ENCODE measurements at places on chromosomes 5 and 9. TPM values are rescaled to one million over a fixed set of nuclear protein-coding genes. Genes with fewer than 3 reads are reported as not detected.

GRCh38 chr9:113906411-113907110, 30.5 kb downstream of the ZNF618 start:
- DNase-seq, result no peak

- no peak for DNase-seq
Measured at GRCh38 chr5:96823900-96824380, 16.2 kb upstream of the ERAP1 start.

GRCh38 chr9:107982745-107983144, 493.2 kb upstream of the KLF4 start:
- no peak for DNase-seq

DNA sequence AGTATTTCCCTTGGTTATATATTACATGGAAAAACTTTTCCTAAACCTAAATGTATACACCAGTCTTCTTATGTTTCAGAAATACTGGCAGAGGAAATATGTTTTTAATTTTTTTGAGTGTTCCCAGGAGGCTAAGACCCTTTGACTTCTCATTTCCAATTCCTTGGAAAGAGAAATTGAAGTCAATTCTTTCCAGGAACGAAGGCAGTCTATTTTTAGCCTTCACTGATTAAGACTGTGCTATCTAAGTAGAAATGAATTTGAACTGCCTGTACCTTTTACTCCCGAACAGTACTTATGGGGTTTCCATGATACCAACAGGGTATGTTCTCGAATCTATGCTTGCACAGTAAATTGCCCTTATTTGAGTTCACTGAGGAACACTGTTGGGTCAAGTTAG, 340.3 kb upstream of the CD180 start:
- DNase-seq, result no peak

DNA sequence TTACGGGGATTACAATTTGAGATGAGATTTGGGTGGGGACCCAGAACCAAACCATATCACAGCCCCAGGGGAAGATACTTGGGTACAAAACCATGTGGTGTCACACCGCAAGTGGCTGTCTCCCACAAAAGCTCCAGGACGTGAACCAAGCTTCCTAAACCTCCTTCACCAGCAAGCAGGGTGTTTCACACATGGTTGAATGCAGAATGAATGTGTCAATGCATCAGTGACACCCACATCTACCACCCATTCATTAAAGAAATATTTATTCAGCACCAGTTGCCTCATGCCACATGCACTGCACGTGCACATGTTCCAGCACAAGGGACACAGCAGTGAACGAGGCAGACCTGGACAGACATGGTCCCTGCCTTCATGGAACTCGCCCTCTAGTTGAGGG, 70.9 kb upstream of the SPOCK1 start:
- DNase-seq, result no peak

GRCh38 chr9:114205171-114206015, 50.1 kb downstream of the COL27A1 start:
- no peak for DNase-seq

- DNase-seq, result no peak
Measured at GRCh38 chr5:135829681-135830383, 4.6 kb upstream of the SLC25A48 start.

GRCh38 chr9:101485924-101486692, 47.5 kb upstream of the RNF20 start:
- no peak for DNase-seq

GRCh38 chr5:122775550-122776542, 966 bp downstream of the SNX2 start:
- no peak for DNase-seq

DNA sequence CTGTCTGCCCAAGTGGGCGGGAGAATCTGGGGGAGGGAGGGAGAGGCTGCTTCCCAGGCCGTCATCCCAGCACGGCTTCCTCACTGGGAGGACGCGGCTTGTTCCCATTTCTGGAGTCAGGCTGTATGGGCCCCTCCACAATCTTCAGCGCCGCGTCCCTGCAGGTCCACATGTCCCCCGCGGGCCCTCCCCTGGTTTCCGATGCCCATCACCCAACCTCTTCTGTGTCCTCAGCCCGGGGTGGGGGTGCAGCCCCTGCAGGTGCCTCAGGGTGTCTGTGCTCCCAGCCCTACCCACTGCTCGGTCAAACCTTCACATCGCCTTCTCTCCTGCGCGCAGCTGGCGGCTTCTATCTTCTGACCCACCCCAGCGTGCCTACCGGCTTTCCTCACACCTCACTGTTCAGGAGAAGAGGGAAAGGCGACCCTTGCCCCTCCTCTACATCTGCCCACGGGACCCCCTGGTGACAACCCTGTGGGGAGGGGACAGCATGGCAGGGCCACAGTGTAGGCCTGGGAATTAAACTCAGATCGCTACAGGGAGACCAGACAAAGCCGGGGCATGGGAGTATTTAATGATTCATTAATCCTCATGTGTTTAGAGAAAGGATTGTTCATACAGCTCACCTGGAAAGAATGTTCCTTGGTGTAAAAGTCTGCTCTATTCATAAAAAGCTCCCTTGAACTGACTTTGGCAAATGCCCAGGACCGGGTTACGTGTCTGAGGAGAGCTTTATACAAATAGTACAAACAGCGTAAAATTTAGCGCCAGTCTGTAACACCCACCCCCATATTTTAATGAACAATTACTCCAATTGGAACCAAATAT, 145.1 kb downstream of the IRX1 start:
- DNase-seq, result no peak

DNA sequence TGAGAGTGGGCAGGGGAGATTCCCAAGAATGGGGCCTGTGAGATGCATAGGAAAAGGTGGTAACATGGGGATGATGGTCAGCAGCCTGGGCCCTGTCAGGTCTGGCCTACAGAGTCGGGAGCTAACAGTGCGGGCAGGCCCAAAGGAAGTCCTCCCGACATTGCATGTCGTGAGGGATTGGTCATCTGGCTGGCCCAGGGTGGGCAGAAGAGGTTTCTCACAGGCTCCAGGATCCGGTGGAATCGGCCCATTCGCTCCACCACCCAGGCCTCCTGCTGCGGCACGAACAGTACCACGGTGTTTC, 514 bp downstream of the STOML2 start:
- no peak for DNase-seq

DNA sequence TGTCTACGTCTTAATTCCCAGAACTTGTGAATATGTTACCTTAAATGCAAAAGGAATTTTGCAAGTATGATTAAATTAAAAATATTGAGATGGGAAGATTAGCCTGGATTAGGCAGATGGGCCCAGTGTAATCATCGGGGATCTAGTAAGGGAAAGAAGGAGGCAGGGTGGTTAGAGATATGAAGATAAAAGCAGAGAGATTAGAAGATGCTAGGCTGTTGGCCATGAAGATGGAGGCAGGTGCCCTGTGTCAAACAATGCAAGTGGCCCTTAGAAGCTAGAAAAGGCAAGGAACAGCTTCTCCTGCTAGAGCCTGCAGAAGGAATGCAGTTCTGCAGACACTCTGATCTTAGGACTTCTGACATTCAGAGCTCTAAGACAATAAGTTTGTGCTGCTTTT, 28.8 kb upstream of the ISOC1 start:
- DNase-seq, result no peak

DNA sequence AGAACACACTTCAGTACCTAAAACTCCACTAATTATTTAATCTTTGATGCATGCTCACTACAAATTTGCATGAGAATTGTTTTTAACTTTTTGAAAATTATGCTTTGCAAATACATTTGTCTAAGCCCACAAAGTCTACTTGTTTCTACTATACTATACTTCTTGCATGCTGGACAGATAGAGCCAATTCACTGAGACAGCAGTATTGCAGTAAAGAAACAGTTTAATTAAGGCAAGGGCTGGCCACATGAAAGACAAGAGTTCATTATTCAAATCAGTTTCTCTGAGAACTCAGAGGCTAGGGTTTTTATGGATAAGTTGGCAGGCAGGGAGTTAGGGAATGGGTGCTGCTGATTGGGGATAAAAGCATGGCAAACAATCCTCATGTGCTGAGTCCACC, 6.0 kb upstream of the FXN start:
- DNase-seq, result no peak

DNA sequence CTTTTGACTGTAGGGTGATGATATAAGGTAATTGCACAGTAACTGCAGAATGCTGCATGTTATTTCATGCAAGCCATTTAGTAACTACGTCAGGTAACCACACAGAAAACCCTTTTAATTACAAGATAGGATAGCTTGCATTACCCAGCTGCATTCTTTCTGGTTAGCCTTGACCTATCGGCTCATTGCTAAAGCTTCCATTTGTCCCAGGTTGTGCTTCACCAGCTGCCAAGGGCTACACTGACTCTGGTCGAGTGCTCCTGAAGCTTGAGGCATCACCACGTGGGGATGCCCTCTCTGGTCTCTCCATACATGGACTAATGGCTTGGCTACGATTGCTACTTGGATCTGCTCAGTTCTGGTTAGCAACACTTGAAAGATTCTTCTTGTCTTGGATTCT, 81.1 kb upstream of the SLC12A2 start:
- no peak for DNase-seq

- DNase-seq, result no peak
Measured at GRCh38 chr5:152364172-152364571, 40.9 kb downstream of the NMUR2 start.

DNA sequence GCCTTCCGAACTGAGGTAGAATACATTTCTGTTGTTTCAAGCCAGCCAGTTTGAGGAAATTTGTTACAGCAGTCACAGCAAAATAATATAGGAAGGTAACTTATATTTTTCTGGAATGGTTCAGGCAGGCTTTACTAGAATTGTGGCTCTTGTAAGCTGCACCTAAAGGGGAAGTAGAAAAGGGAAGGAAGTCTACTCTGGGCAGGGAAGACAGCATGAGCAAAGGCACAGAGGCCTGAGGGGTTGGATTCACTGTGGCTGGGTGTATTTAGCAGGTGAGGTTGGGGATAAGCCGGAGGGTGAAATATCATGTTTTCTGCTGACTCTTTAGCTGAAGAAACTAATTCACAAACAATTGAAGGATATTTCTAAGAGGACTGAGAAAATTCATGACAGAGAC, 183.5 kb downstream of the GAS1 start:
- no peak for DNase-seq

- no peak for DNase-seq
Measured at GRCh38 chr5:115496936-115497576, 47.5 kb downstream of the FEM1C start.

Gene PITX1
- 0.32 TPM for total RNA-seq

Gene PCDHB5
- 0.30 TPM for total RNA-seq

Gene TNFSF8
- total RNA-seq, result 42.9 TPM

Gene HRH2
- 2.9 TPM for total RNA-seq

Gene LCN10
- total RNA-seq, result 1.3 TPM

Gene ST6GALNAC4
- 24.9 TPM for total RNA-seq

All from T-cell (primary cell).